ENCODE measurements at places on chromosomes 2 and 18.

DNA sequence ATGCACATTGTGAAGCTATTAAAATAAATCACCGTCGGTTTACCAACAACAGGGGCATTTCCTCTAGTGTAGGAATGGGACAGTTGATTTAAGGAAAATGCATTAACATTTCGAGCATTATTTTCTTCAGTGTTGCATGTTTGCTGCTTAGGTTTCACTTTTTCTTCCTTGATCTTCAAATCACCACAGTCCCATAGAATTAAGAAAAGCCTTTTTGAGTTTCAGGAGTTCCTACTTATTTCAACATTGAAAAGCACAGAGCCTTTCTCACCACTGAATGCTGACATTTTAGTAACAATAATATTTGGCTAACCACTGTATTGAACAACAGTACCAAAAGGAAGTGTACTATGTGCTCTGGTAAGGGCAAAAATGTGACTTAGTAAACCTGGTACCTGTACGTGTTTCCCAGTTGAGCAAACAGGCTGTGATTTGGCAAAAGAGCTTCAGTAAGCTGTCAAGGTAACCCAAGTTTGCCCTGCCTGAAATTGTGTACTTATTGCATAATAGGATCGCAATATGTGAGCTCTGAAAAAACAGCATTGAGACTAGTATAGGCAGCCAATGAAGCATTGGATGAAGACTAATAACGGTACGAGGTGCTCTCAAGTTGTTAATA, 2.2 kb downstream of the LRRTM4 start:
- DNase-seq = no peak

DNA sequence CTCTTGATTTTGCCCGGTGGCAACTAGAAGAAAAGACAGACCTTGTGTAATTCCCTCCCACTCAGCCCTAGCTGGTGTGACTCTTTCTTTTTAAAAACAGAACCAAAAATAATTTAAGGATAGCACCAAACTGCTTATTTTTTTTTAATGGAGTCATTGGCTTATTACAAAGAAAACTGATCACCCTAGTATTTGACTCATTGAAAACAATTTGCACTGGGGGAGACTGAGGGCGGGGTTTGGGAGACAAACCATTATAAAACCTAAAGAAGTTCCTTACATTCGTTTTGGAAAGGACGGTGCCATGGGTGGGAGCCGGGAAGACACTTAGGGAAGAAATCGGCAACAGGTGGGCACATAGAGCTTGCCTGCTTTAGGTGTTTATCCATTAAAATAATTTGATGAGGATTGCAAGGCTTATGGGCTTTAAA, 2.5 kb downstream of the PAX3 start:
- no peak for DNase-seq

GRCh38 chr2:34104601-34105000, 505.5 kb upstream of the FAM98A start:
- DNase-seq = no peak

- no peak for DNase-seq
Observed at GRCh38 chr2:177782613-177783012, 290.0 kb downstream of the PDE11A start.

- no peak for DNase-seq
Observed at GRCh38 chr18:35106845-35107148, 65.6 kb downstream of the MAPRE2 start.

GRCh38 chr2:192087398-192087958, 107.3 kb downstream of the TMEFF2 start:
- no peak for DNase-seq

Measured in activated CD8-positive, alpha-beta memory T cell treated with anti-CD3 and anti-CD28 coated beads for 4 hours (primary cell).